ENCODE measurements at places on chromosomes 11 and 22. TPM values are rescaled to one million over a fixed set of nuclear protein-coding genes. Genes with fewer than 3 reads are reported as not detected.

- DNase-seq: no peak
Measured at GRCh38 chr11:33670250-33671011, 30.2 kb downstream of the C11orf91 start.

The PHOX2A gene
- not detected for total RNA-seq

- no peak for DNase-seq
Measured at GRCh38 chr11:44747836-44748235, 21.1 kb downstream of the TSPAN18 start.

DNA sequence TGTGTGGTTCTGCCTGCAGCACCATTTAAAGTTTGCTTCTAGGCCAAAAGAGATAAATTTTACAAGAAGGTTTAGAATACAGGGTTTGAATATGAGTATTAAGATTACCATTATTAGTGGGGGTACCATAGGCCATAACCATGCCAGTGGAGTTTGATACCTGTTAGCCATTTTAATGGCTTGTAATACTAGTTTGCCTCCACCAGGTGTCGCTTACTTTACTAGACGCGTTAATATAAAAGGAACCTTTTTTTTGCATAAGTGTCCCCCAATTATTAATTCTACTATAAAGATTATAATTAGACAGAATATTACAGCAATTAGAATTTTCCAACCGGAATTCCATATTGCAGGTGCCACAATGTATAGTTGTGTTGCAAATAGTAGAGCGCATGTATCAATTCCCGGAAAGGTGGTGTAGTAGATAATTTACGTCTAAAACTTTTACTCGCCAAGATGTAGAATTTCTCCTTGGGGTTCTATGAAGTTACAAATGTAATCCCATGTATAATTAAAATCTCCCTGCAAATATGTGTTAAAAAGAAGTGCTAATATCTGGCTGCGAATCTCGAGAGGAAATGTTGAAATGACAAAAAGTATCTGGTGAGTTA, 16.1 kb downstream of the MS4A6E start:
- no peak for DNase-seq

DNA sequence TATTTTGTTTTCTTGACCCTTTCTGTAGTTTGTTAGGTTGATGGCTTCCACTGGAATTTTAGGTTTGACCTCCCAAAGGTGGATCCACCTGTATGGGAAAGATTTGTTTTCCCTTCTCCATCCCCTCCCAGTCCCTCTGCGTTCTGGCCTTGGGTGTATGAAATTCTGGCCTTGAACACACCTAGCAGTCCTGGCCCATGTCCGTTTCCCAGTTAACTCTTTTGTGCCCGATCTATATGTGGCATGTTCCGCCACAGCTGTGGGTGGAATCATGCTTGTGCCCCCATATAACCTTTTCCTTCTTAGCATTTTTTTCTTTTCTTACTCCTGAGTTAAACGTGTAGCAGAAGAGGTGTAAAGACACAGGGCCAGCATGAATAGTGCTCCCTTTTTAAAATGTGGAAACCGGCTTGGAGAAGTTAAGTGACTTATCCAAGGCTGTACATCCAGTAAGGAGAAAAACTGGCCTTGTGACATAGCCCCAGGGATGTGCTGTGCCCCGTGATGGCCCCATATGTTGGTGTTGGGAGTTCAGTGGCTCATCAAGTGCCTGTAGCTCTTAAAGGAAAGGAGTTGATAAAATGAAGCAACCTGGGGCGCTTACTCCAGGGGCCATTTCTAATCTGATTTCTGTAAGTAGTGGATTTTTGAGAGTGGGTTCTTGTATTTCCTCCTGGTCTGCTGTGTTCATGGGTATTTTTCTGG, 39.3 kb downstream of the ZNRF3 start:
- DNase-seq: no peak

GRCh38 chr11:4607096-4607495, 935 bp downstream of the TRIM68 start:
- no peak for DNase-seq

The SERPING1 gene
- total RNA-seq: 198 TPM

The OR6M1 gene
- not detected for total RNA-seq

- no peak for DNase-seq
Measured at GRCh38 chr11:103871923-103872551, 164.4 kb upstream of the DDI1 start.

DNA sequence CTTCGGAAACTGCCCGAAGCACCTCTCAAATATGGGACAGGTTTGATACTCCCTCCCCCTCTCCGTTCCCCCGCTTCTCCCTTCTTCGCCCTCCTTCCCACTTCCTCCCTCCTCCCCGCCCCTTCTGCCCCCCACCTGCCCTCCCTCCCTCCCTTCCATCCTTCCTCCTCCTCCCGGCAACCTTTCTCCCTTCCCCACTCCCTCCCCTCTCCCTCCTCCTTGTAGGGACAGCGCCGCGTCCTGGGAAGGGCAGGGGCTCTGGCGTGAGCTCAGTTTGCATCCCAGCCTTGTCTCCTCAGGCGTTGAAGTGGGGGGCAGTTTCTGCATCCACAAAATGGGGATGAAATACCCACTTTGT, 6.1 kb upstream of the NFAM1 start:
- DNase-seq: no peak

The OMP gene
- total RNA-seq: 0.97 TPM

DNA sequence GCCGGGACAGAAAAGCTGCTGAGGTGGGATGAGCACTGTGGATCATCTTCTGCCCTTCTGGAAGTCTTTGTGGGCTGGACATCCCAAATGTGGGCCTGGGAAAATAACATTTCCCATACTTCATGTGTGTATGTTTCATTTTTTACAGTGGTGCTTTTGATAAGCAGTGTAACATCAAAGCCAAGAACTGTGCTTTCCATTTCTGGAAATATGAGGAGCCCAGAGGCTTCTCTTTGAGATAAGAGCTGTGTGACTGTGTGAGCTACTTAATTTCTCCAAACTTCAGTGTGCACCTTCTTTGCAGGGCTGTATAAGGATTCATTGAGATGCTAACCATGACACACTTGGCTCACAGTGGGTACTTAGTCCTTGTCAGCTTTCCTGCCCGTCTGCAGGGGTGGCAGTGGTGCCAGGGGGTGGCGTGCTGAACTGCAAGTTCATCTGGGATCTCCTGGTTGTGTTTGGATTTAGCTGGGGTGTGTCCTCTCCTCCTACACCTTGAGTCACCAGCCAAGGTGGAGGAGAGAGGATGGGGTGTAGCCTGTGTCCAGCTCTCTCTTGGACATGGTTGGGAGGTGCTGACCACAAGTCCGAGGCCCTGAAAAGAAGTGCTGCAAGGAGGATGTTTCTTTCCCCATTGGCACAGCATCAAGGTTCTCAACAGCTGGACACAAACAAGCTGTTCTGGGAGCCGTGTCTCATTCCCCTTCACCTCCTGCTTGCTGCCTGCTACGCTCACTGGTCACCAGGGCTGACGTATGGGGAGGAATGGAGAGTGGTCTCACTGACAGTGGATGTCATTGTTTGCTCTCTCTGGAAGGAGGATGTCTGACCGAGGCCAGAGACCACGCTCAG, 139.4 kb downstream of the TEAD1 start:
- peak; percentile 24 for DNase-seq

GRCh38 chr11:112516755-112517154, 256.1 kb upstream of the PLET1 start:
- no peak for DNase-seq

- peak; percentile 17 for DNase-seq
Measured at GRCh38 chr11:3222003-3222855, 3.6 kb upstream of the MRGPRG start.

- no peak for DNase-seq
Measured at GRCh38 chr22:45971408-45972028, 5.4 kb downstream of the WNT7B start.

DNA sequence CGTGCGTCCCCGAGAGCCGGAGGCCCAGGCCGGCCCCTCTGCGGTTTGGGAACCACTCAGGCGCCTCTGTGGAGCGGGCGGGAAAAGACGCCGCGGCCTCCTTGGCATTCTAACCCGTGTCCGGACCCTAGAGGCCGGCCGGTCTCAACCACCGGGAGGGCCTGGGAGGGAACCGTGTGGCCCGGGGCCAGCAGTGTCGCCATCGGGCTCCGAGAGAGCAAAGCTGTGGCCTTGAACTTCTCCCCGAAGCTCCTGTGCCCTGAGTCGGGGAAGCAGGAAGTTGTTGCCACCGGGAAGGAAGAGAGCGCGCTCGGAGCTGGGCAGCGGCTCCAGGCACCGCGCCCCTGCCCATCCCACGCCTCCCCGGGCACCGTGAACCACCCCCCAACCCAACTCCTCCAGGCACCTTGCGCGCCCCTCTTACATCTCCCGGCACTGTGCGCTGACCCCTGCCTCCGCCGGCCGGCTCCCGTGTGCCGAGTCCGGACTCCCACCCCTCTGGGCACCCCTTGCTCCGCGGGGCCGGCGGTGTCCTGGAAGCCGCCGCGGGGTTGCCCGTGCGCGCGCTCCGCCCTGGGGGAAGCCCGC, 80.0 kb upstream of the PPARA start:
- peak; percentile 88 for DNase-seq

The MUC2 gene
- total RNA-seq: not detected

GRCh38 chr11:28223994-28224393, 115.8 kb downstream of the METTL15 start:
- DNase-seq: no peak

The F2 gene
- total RNA-seq: not detected

The PNPLA5 gene
- not detected for total RNA-seq

DNA sequence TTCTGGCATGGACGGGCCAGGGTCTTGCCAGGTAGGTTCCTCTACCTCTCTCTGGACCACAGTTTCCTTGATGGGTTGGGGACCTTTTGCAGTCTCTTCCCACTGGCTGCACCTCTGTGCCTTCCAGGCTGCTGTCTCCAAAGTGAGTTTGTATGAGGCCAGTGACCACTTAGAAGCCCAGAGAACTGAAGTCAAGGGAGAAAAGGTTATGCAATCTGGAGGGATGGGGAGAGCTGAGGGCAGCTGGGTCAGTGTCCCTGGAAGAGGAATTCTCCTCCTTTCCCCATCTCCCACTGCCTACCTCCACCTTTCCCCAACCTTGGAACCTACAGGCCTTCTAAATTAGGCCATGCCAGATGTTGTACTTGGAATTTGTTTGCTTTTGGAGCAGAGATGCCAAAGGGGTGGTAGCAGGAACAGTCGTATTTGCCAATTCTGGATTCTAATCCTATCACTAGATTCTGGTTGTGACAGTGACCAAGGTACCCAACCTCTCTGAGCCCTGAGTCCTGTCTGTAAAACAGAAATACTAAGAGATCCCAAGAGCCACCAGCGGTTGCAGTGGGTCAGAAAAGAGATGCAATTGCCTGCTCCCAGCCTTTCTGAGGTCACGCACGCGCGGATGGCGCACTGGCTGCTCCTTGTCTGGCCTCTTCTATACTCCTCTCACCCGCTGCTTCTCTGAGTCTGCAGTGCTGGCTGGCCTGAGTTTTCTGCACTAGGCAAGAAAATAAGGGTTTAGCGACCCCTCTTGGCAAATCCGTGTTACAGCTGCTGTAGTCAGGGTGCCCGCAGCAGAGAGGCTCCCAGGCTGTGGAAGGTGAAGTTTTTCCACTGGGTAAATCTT, 10.7 kb upstream of the ACCSL start:
- peak; percentile 86 for DNase-seq

DNA sequence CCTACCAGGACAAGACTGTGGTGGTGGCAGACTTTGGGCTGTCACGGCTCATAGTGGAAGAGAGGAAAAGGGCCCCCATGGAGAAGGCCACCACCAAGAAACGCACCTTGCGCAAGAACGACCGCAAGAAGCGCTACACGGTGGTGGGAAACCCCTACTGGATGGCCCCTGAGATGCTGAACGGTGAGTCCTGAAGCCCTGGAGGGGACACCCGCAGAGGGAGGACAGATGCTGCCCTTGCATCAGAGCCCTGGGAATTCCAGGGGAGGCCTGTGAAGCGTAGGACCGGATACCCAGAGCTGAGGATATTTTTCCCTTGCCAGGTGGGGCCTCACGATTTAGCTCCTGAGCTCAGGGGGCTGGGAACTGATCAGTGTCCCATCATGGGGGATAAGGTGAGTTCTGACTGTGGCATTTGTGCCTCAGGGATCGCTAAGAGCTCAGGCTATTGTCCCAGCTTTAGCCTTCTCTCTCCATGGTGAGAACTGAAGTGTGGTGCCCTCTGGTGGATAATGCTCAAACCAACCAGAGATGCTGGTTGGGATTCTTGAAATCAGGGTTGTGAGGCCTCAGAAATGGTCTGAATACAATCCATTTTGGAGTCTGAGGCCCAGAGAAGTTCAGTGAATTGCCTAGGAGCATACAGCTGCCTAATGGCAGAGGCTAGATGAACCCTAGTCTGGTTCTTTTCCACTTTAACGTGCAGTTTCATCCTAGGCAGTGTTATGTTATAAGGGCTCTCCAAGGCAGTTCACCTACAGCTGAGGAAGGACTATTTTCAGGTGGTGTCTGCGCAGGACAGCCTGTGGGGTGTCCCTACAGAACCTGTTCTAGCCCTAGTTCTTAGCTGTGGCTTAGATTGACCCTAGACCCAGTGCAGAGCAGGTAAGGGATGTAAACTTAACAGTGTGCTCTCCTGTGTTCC, 19.5 kb downstream of the PIK3IP1 start:
- DNase-seq: peak; percentile 50

GRCh38 chr11:66904981-66905521, 48.2 kb downstream of the LRFN4 start:
- no peak for DNase-seq

GRCh38 chr11:47856186-47856585, 8.0 kb upstream of the NUP160 start:
- no peak for DNase-seq

The MPEG1 gene
- 16.4 TPM for total RNA-seq

DNA sequence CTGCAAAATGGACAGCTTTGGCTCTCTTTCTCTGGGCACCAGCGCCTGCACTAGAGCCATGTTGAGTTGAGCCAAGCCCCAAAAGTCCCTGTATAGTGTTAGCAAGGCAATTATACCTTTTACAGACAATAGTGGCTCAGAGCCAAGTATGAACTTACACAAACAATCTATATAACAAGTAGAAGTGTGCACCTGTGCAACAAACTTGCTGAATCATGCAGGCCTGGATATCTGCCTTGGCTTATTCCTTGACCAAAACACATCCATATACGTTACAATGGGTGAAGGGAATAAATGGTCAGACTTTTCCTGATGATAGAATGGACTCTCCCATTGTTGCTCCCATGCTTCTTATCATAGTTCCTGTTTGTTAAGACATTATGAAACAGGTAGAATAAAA, 3.8 kb upstream of the OR52I2 start:
- no peak for DNase-seq

The FOLR2 gene
- total RNA-seq: 57.0 TPM

GRCh38 chr11:44743959-44744557, 17.3 kb downstream of the TSPAN18 start:
- no peak for DNase-seq

Data from left cardiac atrium (tissue), 4 donors.